ENCODE measurements at places on chromosomes 5 and 9.

GRCh38 chr9:34549407-34549732 is 26.6 kb upstream of the ENHO start:
- DNase-seq = no peak

GRCh38 chr5:124819201-124819600 is 72.8 kb upstream of the ZNF608 start:
- DNase-seq = no peak

DNA sequence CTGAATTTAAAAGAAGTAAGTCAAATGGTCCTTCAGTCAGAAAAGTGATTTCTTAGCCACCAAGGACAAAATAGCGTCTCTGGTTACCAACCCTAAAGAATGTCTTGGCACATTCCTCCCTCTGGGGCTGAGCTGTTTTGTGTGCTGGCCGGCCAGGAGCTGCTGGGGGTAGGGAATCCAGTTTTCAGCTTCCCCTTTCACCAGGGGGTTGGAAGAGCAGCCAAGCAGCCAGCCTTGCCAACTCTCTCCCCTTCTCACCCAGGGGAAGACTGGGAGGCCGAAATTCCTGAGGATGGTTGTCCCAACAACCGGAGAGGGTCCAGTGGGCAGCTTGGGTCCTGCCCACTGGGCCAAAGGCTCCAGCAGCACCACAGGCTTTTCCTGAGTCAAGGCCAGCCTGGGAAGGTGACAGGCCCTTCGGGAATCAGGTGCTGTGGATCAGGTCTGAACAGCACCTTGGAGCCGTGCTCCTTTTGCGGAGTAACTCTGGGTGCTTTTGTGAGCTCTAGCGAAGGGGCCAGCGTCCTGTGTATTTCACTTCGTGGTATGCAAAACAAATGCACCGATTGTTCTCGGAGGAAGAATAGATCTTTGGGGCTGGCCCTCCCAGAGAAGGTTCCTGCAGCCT is 4.2 kb downstream of the WWC1 start:
- DNase-seq = no peak

DNA sequence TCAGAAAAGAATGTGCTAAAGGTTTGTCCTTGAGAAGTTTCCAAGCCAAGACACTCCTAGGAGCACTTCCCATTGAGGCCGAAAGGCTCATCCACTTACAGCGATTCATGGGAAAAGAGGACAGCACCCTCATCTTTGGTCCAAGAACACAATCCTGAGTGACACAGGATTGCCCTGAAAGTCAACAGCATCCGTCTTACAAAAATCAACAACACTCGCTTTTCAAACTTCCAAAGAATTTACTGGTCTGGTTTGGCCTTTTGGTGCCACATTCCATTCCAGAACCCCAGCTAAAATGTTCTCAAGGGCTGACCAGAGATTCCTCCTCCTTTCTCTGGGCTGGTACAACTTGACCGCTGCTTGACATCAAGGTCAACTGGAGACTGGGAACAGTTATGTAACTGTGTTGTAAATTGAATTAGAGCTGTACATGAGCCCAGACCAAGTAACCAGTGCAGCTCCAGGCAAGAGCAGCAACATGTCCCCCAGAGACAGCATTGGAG is 415.8 kb upstream of the PIK3R1 start:
- DNase-seq = peak; percentile 4

GRCh38 chr5:172410662-172411483 is 43.5 kb downstream of the SH3PXD2B start:
- DNase-seq = no peak

DNA sequence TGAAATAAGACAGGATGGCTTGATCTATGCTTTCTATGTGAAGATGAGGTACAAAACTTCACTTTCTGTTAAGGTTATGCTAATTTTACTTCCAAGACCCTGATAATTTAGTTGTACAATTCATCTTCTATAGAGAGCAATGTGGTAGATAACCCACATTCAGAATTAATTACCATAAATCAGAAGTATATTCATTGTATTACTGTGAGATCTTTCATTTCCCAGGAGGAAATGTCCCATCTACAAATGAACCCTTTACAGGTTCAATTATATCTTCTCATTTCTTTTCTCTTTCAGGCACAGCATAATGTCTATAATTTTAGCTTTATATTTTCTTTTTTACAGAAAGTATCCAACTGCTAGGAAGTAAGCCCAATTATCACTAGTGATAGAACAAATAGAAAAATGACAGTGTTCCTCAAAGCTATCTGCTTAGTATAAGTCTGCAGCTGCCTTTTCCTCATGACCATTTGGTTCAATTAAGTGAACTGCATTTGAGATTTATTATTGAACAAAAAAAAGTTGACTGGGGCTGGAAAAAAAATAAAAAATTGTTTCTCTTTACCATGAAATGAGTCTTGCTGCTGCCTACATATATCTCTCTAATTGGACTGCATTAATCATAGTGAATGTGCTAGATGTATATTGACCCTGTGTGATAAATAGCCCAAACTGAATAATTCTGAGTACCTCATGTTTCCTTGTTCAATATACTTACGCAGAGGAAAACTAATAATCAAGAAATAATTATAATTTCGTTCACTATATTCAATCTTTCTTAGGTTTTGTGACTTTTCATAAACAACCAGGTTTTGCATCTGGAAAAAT is 1329.4 kb downstream of the PTPRD start:
- no peak for DNase-seq

- no peak for DNase-seq
Observed at GRCh38 chr9:71816916-71817451, 48.7 kb upstream of the CEMIP2 start.

- no peak for DNase-seq
Observed at GRCh38 chr5:116506488-116506887, 68.1 kb downstream of the SEMA6A start.

DNA sequence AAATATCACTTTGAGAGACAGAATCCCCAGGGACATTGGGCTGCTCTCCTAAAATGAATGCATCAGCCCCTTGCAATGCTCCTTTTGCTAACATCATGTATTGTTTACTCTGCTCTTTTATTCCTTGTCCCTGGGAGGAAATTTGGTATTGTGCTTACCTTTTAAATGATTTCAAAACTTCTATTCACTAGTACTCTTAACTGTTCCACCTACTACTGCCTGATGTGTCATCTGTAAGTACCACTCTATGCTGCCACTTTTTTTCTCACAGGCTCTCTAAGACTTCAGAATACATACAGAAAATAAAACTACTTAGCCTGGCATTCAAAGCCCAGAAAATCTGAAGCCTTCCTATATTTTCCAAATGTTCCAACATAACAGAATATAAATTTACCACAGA is 667.2 kb downstream of the BRINP1 start:
- no peak for DNase-seq

DNA sequence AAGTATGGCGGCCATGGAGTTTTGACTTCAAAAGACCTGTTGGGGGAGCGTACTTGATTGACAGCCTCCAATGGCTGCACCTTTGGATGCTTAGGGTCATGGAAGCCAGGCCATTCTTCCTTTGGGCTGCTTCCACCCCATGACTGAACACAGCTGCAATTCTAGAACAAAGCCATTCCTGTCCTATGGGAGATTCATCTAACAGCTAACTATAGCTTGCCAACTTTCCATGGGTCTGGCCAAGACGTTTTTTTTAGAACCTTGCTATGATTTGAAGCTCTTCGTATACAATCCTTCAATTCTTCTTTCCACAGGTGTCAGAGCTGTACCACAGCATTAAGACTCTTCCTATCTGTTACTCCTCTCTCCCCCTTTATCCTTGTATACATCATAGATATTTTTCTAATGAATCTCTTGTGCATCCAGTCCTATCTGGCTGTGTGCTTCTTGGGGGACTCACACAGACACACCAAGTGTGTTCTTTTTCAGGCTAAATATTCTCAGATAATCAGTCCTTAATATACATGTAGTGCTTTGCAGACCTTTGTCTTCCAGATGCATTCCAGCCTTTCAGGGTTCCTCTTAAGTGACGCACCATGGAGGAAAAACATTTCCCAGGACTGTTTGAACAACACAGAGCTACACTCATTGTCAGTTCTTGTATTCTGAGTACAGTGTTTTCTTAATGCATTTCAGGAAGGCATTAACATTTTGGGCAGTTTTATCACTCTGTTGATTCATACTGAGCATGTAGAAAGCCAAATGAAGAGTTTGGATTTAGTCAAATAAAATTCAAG is 198.9 kb downstream of the TAF11L14 start:
- DNase-seq = no peak

GRCh38 chr5:149939546-149939945 is 5.0 kb downstream of the PDE6A start:
- DNase-seq = peak; percentile 68

DNA sequence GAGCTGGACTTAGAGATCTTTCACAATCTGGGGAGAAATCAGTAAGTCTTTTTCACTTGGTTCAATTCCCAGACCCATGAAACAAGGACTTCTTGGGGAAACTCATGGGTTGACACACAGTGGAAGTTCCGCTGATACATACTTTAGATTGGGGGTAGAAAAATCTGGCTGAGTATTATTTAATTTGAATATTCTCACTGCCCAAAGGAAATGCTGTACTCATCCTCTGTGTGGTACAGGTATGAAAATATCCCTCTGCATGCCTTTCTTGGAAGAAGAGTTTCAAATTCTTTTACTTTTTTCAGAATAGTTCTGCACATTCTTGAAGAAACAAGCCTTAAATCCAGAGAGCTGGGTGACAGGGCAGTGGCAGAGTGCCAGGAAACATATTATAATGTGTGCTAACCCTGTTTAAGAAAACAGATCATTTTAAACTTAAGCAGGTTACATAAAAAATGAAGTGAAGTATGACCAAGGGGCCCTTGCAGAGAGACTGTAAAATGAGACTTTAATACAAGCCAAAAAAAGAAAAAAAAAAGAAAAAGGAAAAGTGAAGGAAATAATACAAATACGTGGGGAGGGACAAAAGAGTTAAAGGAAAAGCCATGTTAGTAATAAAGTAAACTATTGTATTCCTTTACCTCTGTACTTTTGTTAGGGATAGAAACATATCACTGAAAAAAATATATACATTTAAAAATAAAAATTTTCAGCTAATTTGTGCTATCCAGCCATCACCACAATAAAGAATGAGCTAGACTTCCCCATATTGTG is 173.4 kb upstream of the NR3C1 start:
- no peak for DNase-seq

- no peak for DNase-seq
Observed at GRCh38 chr9:19378647-19379046, 1.4 kb downstream of the RPS6 start.

DNA sequence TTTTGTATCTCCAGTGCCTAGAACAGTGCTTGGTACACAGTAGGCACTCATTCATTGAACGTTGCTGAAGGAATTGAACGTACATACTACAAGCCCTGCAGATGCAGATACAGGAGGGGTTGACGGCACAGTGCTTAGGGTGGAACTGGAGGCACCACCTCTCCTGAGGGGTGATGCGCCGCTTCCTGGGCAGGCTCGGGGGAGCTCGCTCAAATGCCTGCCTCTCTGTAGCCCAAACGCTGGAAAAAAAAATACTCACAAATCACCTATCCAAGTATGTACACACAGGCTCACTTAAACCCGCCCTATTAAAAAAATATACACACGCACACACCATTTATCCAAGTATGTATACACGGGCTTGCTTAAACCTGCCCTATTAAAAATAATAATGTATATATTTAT is 536 bp upstream of the COMMD10 start:
- no peak for DNase-seq
